ENCODE measurements at places on chromosomes 7 and 10. TPM values are rescaled to one million over a fixed set of nuclear protein-coding genes. Genes with fewer than 3 reads are reported as not detected.

GRCh38 chr10:92413519-92413918 lies 122.6 kb downstream of the MARCHF5 start:
- no peak for ATAC-seq

DNA sequence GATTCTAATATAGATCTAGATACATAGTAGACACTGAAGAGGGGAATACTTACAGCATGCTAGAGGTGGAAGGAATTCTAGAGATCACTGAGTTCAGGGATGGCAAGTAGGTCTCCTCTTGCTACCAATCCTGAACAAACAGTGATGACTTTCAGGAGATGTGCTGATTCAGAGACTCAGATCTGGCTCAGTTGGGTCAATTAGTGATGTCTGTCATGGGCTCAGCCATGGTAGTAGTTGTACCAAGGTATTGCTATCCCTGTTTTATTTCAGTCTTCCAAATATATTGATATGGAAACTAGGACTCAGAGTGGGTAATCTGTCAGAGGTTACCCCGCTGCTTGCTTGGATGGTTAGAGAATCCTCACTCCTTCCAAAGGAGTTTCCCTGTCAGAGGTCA lies 38.5 kb downstream of the UNC5B start:
- peak; percentile 23 for ATAC-seq

DNA sequence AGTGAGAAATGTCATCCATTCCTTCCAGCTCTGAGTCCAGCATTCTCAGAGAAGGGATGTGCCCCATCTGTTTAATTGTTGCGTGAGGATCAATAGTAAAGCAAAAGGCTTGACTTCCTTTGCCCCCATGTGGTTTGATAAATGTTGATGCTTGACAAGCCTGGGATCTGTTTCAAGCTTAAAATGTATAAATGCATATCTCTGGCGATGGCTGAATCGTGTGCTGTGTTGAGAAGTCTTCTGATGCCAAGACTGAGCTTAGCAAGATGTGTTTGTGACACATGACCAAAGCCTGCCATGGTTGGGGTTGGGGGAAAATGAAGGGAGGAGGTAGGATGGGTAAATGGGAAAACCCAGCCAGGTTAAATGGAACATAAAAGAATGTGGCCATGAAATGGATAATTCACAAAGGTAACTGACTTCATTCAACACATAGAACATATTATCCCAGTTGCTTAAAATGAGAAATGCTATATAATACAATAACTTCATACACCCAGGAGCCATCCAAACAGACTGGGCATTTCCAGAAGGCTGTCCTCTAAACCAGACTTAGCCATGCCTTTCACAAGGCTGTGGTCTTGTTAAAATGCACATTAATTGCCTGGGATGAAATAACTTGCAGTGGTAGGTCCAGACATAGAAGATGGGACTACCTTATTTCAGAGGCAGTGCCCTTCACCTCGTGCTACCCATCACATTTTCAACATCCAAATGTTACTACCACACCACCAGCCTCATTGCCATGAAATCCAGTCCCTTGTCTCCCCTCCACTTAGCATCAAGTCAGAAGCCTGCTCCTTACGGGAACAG lies 147.3 kb upstream of the PDE1C start:
- ATAC-seq: no peak

DNA sequence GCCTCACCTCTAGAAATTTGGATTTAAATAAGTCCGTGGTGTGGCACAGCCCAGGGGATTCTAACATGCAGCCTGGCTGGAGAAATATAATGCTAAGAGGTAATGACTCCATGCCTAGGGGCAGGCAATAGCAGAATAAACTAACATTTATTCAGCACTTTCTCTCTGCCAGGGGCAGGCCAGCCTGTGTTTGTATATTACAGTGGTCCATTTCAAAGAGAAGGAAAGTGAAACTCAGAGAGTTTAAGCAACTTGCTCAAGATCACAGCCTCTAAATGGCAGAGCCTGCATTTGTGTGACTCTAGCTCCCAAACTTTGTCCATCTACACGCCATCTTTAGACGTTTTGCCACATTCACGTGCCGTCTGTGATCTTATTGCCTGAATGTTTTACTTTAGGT lies 6.7 kb upstream of the LRRC18 start:
- ATAC-seq: no peak

DNA sequence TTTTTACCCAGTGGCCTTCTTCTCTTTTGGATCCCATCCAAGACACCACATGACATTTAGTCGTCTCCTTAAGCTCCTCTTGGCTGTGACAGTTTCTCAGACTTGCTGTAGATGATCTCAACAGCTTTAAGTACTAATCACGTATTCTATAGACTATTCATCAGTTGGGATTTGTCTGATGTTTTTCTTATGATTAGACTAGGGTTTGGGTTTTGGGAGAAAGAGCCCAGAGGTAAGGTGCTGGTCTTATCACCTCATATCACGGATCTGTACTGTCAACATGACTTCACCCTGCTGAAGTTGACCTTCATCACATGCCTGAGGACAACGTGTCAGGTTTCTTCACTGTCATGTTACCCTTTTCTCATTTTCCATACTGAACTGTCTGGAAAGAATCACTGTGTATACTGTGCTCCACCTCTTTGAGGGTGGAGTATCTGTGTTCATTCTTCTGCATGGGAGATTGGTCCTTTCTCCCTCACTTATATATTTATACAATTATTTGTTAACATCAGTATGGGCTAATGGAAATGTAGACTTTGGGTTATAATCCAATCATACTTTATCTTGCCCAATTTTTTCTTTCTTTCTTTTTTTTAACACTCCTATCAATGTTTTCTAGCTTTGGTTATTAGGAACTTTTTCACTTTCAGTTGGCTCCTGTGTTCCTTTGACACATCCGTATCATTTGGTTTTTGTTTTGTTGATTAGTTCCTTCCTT lies 6.4 kb upstream of the HKDC1 start:
- no peak for ATAC-seq

DNA sequence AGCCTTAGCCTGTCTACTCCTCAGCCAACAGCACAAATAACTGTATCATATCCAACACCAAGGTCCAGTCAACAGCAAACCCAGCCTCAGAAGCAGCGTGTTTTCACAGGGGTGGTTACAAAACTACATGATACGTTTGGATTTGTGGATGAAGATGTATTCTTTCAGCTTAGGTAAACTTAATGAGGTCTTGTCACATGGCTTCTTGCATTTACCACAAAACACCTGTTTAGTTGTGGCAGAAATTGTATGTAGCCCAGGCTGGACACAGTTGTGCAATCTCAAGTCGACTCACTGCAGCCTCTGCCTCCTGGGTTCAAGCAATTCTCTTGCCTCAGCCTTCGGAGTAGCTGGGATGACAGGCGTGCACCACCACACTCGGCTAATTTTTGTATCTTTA lies 21.4 kb downstream of the CCAR1 start:
- ATAC-seq: no peak

GRCh38 chr7:152865461-152865860 lies 105.9 kb downstream of the ACTR3B start:
- no peak for ATAC-seq

- no peak for ATAC-seq
Observed at GRCh38 chr7:123494193-123494796, 40.1 kb downstream of the IQUB start.

- no peak for ATAC-seq
Observed at GRCh38 chr10:11285171-11285570, 267.5 kb downstream of the CELF2 start.

DNA sequence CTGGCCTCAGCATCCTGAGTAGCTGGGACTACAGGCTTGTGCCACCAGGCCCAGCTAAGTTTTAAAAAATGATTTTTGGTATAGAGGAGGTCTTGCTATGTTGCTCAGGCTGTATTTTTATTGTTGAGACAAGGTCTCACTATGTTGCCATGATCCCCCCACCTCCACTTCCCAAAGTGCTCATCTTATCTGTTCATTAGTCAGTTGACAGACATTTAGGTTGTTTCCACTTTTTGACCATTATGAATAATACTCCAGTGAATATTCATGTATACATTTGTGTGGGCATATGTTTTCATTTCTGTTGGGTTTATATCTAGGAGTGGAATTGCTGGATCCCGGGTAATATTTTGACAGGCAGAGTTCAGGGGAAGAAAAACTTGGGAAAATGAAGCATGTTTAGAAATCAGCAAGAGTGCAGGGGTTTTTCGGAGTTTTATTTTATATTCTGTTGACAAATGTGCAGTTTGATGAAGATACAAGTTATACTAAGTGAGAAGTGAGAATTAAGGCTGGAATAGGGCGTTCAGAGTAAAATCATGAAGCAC lies 2.7 kb upstream of the SCD start:
- ATAC-seq: no peak

PIP gene
- not detected for total RNA-seq

CXCL12 gene
- total RNA-seq: 8.4 TPM

HBP1 gene
- 62.2 TPM for total RNA-seq
